Non-pigmented ciliary epithelial cell (primary cell): ENCODE measurements at places on chromosomes 2 and 18.

GRCh38 chr2:203654826-203655225 lies 51.6 kb upstream of the CD28 start:
- DNase-seq, result no peak

- no peak for DNase-seq
Observed at GRCh38 chr18:57539702-57540101, 46.8 kb downstream of the FECH start.

DNA sequence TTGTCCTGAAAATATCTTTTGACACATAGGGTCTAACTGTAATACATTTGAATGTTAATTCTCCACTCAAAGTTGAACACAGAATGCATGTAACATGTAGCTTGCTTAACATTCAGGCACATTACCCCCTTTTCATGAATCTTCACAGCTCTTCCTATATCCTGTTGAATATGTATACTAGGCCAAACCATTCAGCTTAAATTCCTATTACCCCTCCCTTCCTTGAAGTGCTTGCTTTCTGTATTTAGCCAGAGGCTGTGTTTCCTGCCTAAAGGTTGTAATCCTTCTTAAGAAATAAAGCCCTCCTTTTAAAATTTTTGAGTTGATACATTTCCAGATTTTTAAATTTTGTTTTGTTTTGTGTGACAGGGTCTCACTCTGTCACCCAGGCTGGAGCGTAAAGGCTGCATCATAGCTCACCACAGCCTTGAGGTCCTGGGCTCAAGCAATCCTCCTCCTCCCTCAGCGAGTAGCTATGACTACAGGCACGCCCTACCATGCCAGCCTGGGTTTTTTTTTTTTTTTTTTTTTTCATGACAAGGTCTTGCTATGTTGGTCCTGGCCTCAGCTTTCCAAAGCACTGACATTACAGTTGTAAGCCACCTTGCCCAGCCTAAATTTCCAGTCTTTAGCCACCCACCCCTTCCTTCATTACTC lies 357.6 kb downstream of the DSC3 start:
- DNase-seq, result no peak

DNA sequence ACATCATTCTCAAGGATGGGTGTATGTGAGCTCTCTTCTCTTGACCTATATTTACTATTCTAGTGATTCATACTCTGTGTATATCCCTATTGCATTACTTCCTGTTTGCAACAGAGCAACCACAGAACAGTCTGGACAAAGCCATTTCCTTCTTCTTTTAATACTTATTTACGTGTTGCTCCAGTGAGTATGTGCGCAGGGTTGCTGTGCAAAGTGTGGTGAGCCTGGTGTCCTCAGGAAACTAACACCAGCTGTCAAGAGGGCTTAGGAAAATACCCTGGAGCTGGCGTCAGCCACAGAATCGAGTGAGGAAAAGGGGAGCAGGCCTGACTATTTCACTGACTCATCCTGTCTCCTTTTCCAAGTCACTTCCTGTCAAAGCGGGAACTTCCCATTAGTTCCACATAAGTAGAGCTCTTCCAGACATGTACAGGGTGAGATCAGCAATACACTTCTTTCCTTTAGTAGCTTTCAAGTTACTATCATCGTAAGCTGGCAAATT lies 214.1 kb upstream of the COPS8 start:
- peak; percentile 88 for DNase-seq

- DNase-seq, result no peak
Observed at GRCh38 chr2:147739508-147739907, 105.3 kb upstream of the ACVR2A start.

- DNase-seq, result no peak
Observed at GRCh38 chr18:44701227-44701626, 20.5 kb downstream of the SETBP1 start.
